ENCODE measurements at places on chromosomes 16 and 17.

GRCh38 chr17:39170109-39170508, 4.1 kb upstream of the ARL5C start:
- DNase-seq = no peak

- no peak for DNase-seq
Observed at GRCh38 chr17:32629563-32630190, 142.9 kb downstream of the CDK5R1 start.

- DNase-seq = no peak
Observed at GRCh38 chr17:32944248-32945020, 16.5 kb downstream of the TMEM98 start.

GRCh38 chr16:86095131-86095752, 196.3 kb downstream of the IRF8 start:
- DNase-seq = no peak

DNA sequence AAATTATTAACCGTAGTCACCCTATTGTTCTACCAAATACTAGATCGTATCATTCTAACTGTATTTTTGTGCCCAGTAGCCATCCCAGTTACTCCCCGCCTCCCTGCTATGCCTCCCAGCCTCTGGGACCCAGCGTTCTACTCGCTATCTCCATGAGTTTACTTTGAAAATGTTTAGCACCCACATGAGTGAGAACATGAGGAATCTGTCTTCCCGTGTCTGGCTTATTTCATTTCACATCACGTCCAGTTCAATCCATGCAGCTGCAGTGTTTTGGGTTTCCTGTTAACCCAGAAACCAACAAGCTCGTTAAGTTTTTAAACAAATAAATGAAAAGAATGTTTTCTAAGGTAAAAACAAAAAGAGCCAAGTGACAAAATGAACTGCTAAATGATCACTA, 82.1 kb downstream of the VPS53 start:
- DNase-seq = no peak

DNA sequence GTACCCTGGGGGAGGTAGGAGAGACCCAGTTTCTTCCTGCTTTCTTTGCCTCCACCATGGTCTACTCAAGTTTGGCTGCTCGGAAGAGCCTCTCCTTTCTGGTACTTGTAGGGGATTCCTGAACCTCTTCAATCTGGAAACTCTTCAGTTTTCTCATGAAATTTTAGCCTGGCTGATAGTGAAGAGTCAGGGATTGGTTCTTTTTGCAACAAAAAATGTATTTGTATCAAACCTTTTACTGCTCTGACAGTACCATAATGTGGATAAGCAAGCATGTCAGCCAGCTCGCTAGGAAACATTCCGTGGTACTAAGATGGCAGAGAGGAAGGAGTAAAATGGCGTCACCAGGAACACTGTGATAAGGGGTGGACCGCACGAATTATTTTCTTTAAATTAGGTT, 55.4 kb downstream of the NUP93 start:
- no peak for DNase-seq

DNA sequence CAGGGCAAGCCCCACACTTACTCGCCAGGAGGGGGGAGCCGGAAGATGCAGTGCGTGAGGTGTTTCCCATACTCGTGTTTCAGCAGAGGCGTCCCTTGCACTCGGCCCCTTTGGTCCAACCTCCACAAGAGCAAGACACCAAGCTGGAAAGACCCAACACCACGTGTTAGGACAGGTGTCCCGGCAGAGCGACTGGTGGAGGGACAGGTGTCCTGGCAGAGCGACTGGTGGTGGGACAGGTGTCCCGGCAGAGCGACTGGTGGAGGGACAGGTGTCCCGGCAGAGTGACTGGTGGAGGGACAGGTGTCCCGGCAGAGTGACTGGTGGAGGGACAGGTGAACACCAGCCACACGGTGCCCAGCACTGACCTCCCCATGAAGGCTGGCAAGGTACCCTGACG, 19.4 kb downstream of the IFT140 start:
- no peak for DNase-seq

GRCh38 chr16:15605839-15606517, 37.0 kb downstream of the MARF1 start:
- DNase-seq = no peak

- no peak for DNase-seq
Observed at GRCh38 chr17:83091257-83092141, 12.1 kb downstream of the METRNL start.

GRCh38 chr17:21140911-21141310, 14.1 kb downstream of the DHRS7B start:
- no peak for DNase-seq

- DNase-seq = no peak
Observed at GRCh38 chr17:50728112-50728429, 8.7 kb downstream of the LUC7L3 start.

- no peak for DNase-seq
Observed at GRCh38 chr17:82583720-82584234, 64.2 kb downstream of the FOXK2 start.

DNA sequence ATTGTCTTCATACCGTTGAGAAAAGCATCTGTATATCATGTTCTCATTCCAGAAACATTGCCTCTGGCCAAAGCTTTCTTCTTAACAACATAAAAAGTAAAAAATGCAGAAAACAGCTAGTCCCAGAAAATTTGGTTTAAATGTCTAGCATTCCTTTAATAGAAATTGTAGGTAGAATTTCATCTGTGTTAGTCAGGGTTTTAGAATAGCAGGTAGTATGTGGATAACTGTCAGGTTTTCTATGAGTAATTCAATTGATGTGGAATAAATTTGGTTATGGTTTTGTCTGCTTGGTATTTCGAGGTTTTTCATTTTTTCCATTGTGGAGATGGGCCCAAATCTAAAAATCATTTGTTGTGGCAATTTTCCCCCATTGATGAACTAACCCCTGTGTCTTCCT, 616.7 kb downstream of the KCNJ2 start:
- no peak for DNase-seq

- DNase-seq = no peak
Observed at GRCh38 chr16:4746215-4746614, 11.9 kb downstream of the DNAAF8 start.

Data from left hindlimb (tissue), 1 donor.